ENCODE measurements at places on chromosomes 5 and 9. TPM values are rescaled to one million over a fixed set of nuclear protein-coding genes. Genes with fewer than 3 reads are reported as not detected.

DNA sequence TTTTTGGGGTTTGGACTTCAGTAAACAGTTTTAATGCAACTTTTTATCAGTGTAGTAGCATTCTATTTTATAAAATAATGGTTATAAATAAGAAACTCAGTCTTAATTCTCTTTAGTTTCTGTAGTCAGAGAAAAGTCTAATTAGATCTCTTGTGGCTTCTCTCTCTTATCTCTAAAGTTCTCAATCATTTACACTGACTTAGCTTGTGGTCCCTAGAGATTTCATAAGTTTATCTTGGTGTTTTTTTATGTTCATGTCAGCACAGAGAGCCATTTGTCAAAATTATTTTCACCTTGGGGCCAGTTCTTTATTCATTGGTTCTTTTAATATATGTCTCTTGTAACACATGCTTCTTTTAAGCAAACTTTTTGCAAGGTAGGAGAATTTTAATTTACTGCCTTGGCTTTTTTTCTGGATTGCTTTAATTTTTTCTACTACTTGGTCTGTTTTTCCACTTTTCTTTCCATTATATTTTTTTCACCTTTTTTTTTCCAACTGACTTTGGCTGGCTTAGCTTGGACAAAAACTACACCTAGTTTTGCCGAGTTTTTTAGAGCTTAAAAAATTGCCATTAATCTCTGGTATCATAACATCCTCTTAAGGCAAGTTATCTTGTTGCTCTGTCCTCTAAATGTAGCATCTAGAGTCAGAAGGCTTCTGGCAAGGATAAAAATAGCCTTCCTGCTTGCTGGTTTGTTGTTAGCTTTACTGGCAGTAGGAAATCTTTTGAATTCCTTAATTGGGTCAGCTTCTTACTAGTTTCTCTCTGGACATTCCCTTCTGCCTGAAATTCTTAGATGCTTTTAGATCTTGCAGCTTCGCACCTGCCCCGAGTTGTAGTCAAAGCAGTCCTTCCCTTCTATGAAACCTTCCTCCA is 35.3 kb downstream of the CPEB4 start:
- no peak overlapping the region for H3K4me3 ChIP-seq
- no peaks in the 10 kb centered on the region for H3K27me3 ChIP-seq
- DNase-seq = no peak
- no peaks in the 10 kb centered on the region for H3K36me3 ChIP-seq
- H3K4me1 ChIP-seq = peaks cover 22% of the 10 kb centered on the region

GRCh38 chr9:116096853-116097252 is 56.7 kb upstream of the PAPPA start:
- H3K4me3 ChIP-seq = no peak overlapping the region
- H3K27ac ChIP-seq = no peak overlapping the region
- no peak for DNase-seq
- no peaks in the 10 kb centered on the region for H3K36me3 ChIP-seq
- no peaks in the 10 kb centered on the region for H3K27me3 ChIP-seq

DNA sequence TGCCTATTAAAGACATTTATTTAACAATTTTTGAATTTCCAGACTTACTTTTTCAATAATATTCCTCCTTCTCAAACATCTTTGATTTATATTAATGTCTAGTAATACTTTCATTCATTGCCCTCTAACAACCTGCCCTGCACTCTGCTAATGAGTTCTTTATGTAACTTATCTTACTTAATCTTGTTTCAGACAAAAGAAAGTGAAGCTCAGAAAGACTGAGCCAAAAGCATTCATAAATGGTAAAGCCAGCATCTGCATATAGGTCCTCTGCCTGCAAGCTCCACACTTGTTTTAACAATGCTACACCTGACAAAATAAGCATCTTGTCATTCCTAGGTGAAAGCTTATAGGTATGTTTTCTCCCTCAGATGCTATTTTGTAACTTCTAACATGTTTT is 2.4 kb upstream of the TNPO1 start:
- DNase-seq = no peak
- no peaks in the 10 kb centered on the region for H3K4me1 ChIP-seq
- H3K27ac ChIP-seq = no peak overlapping the region
- H3K36me3 ChIP-seq = no peaks in the 10 kb centered on the region
- H3K4me3 ChIP-seq = no peak overlapping the region
- no peaks in the 10 kb centered on the region for H3K27me3 ChIP-seq

DNA sequence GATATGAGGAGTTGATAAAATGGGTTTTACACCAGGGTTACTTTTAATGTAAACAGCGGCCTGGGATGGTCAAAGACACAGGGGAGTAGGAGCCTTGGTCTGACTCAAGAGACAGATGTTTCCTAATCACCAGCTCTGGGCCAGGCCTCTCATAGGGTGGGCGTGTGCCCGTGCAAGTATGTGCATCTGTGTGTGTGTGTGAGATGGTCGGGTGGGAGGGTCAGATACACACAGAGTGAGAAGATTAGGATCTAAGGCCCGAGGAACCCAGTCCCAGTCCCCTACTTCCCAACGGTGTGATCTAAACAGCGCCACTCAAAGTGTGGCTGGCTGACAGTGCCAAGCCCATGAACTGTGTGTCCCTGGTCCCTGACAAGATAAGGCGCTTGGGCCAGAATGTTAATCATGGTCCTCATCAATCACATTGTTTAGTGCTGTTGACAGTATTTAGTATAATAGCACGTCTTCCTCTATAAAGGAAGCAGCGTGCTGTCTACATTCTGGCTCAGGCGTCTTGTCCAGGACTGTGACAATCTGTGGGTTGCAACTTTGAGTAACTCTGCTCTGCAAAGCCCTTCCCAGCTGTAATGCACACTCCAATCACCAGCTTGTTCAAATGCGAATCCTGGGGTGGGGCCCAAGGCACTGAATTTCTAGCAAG is 173.7 kb downstream of the DAB2IP start:
- H3K27ac ChIP-seq = no peak overlapping the region
- H3K36me3 ChIP-seq = no peaks in the 10 kb centered on the region
- no peak overlapping the region for H3K4me3 ChIP-seq
- no peaks in the 10 kb centered on the region for H3K27me3 ChIP-seq

- no peaks in the 10 kb centered on the region for H3K4me1 ChIP-seq
- no peak overlapping the region for H3K4me3 ChIP-seq
- no peaks in the 10 kb centered on the region for H3K27me3 ChIP-seq
- no peak overlapping the region for H3K27ac ChIP-seq
Observed at GRCh38 chr9:83560169-83560826, 22.1 kb upstream of the FRMD3 start.

GRCh38 chr9:116899337-116900006 is 212.4 kb downstream of the TRIM32 start:
- no peaks in the 10 kb centered on the region for H3K36me3 ChIP-seq
- H3K4me1 ChIP-seq = no peaks in the 10 kb centered on the region
- H3K4me3 ChIP-seq = no peak overlapping the region
- no peaks in the 10 kb centered on the region for H3K27me3 ChIP-seq
- DNase-seq = no peak

- H3K27ac ChIP-seq = no peak overlapping the region
- peaks cover 12% of the 10 kb centered on the region for H3K4me1 ChIP-seq
- H3K27me3 ChIP-seq = no peaks in the 10 kb centered on the region
Observed at GRCh38 chr5:149147676-149148075, 6.4 kb downstream of the ABLIM3 start.

GRCh38 chr9:14393418-14393817 is 79.5 kb upstream of the NFIB start:
- no peak overlapping the region for H3K27ac ChIP-seq
- no peaks in the 10 kb centered on the region for H3K36me3 ChIP-seq
- no peak for DNase-seq
- no peaks in the 10 kb centered on the region for H3K4me1 ChIP-seq

GRCh38 chr5:142110988-142111687 is 2.6 kb downstream of the NDFIP1 start:
- no peaks in the 10 kb centered on the region for H3K27me3 ChIP-seq
- no peak overlapping the region for H3K4me3 ChIP-seq
- no peak overlapping the region for H3K27ac ChIP-seq
- no peaks in the 10 kb centered on the region for H3K36me3 ChIP-seq
- H3K4me1 ChIP-seq = no peaks in the 10 kb centered on the region
- DNase-seq = no peak

DNA sequence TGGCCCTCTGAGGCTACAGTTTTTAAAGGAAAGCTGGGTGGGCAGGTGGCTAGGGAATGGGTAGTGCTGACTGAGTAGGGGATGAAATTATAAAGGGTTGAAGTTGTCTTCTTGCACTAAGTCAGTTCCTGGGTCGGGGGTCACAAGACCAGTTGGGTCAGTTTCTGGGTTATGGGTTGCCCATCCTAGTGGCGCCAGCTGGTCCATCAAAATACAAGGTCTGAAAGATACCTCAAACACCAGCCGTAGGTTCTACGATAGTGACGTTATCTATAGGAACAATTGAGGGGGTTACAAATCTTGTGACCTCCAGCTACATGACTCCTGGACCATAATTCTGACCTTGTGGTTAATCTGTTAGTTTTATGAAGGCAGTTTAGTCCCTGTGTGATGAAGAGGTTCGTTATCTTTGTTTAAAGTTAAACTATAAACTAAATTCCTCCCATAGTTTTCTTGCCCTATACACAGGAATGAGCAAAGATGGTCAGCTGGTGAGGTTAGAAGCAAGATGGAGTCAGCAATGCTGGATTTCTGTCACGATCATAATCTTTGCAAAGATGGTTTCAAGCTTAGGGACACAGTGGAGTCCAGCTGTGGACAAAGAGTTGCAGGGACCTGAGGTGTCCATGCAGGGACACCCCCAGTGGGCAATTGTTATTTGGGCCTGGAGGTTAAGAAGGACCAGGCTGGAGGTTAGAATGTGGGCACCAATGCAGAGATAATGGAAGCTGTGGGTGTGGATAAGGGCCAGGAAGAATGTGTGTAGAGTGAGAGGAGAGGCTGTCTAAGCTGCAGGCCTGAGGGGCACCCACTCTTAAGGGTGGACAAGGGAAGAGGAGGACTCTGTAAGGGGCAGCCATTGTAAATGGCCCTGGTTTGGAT is 14.0 kb upstream of the CREBRF start:
- no peaks in the 10 kb centered on the region for H3K27me3 ChIP-seq
- H3K4me1 ChIP-seq = no peaks in the 10 kb centered on the region
- H3K4me3 ChIP-seq = no peak overlapping the region
- DNase-seq = no peak

- no peaks in the 10 kb centered on the region for H3K27me3 ChIP-seq
- H3K27ac ChIP-seq = no peak overlapping the region
- H3K4me3 ChIP-seq = no peak overlapping the region
Observed at GRCh38 chr5:6264394-6264793, 114.0 kb downstream of the MED10 start.

DNA sequence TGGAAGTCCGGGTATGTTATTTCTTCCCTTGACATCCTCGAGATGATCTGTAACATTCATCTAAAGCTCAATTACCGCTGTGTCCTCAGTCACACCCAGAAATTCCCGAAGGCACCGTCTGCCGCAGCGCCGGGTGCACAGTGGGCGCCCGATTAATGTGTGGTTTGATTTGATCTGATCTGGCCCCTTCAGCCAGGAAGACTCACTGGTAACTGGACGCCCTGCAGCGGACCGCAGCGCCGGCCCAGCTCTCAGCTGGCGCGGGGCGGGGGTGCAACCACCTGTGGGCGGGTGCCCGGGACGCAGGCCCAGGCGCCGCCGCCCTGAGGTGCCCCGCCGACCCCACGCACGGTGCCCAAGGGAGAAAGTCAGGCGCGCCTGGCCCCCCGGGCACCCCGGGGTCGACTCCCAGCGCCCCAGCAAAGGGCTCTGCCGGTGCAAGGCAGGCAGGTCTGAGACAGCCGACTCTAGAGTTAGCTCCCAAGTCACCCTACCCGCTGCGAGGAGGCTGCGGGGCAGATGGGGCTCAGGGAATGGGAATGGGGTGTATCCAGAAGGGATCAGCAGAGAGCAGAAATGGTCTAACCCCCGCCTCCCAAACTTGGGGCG is 1.7 kb downstream of the EPB41L4B start:
- no peak for DNase-seq
- no peak overlapping the region for H3K27ac ChIP-seq
- no peaks in the 10 kb centered on the region for H3K36me3 ChIP-seq

DNA sequence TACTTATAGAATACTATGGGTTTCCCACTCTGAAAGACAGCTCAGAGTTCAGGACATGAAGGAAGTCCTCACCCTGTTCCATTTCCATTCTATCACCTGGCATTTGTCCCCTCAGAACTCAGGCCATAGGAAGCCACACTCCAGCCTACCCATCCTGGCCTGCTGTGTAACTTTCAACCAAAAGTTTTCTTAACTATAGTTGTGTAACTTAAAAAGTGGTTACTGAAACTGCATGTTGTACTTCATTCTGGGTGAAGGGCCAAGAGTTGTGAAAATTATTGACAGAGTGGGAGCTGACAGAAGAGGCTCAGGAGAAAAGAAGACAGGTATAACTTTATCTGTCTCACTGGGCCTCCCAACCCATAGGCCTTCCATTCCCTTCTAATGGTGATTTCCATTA is 212.5 kb downstream of the RAB3C start:
- no peaks in the 10 kb centered on the region for H3K4me1 ChIP-seq
- no peak for DNase-seq
- H3K4me3 ChIP-seq = no peak overlapping the region
- H3K36me3 ChIP-seq = no peaks in the 10 kb centered on the region

GRCh38 chr5:167696558-167697314 is 594.7 kb upstream of the WWC1 start:
- H3K36me3 ChIP-seq = no peaks in the 10 kb centered on the region
- no peak for DNase-seq
- H3K4me1 ChIP-seq = no peaks in the 10 kb centered on the region
- no peaks in the 10 kb centered on the region for H3K27me3 ChIP-seq

DNA sequence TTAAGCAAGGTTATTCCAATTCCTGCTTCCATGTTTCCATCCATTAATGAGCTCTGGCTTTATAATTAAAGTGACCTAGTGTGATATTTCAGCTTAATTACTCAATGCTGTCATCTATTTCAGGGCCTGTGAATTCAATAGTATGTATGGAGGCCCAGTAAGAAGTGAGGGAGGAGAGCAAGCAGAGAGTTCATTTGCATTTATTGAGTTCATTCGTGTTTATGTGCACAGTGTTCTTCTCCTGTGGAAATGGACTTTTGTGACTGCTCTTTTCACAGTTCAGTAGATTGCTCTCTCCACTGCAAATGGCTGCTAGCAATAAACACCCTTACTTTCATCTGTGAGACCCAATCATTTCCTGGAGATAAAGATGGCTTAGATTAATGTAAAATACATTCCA is 130.9 kb downstream of the CEMIP2 start:
- no peaks in the 10 kb centered on the region for H3K4me1 ChIP-seq
- H3K4me3 ChIP-seq = no peak overlapping the region
- no peak for DNase-seq
- H3K27me3 ChIP-seq = no peaks in the 10 kb centered on the region

- H3K36me3 ChIP-seq = no peaks in the 10 kb centered on the region
- peak overlapping the region; percentile 75 for H3K27ac ChIP-seq
- peaks cover 4% of the 10 kb centered on the region for H3K4me1 ChIP-seq
- no peaks in the 10 kb centered on the region for H3K27me3 ChIP-seq
- DNase-seq = no peak
Observed at GRCh38 chr9:14889451-14889850, 20.8 kb downstream of the FREM1 start.

TEX48 gene
- not detected for total RNA-seq

PRRT1B gene
- not detected for total RNA-seq

TAF1L gene
- total RNA-seq = under 0.01 TPM
